Activated CD8-positive, alpha-beta T cell treated with anti-CD3 and anti-CD28 coated beads, Interleukin-2, amount 10 ng/mL, durations not matched to agents 7 days and 5 days (primary cell): ENCODE measurements at places on chromosomes 5 and 9.

GRCh38 chr5:7419846-7420245, 23.9 kb downstream of the ADCY2 start:
- H3K27me3 ChIP-seq: peaks cover 2% of the 10 kb centered on the region
- H3K36me3 ChIP-seq: no peaks in the 10 kb centered on the region
- no peak overlapping the region for H3K4me3 ChIP-seq
- no peak overlapping the region for H3K27ac ChIP-seq
- H3K4me1 ChIP-seq: no peaks in the 10 kb centered on the region

- H3K4me1 ChIP-seq: no peaks in the 10 kb centered on the region
- no peak overlapping the region for H3K4me3 ChIP-seq
- H3K27ac ChIP-seq: no peak overlapping the region
- no peak for DNase-seq
- peaks cover 10% of the 10 kb centered on the region for H3K27me3 ChIP-seq
- no peaks in the 10 kb centered on the region for H3K36me3 ChIP-seq
Observed at GRCh38 chr5:150288361-150288760, 1.2 kb downstream of the CAMK2A start.

DNA sequence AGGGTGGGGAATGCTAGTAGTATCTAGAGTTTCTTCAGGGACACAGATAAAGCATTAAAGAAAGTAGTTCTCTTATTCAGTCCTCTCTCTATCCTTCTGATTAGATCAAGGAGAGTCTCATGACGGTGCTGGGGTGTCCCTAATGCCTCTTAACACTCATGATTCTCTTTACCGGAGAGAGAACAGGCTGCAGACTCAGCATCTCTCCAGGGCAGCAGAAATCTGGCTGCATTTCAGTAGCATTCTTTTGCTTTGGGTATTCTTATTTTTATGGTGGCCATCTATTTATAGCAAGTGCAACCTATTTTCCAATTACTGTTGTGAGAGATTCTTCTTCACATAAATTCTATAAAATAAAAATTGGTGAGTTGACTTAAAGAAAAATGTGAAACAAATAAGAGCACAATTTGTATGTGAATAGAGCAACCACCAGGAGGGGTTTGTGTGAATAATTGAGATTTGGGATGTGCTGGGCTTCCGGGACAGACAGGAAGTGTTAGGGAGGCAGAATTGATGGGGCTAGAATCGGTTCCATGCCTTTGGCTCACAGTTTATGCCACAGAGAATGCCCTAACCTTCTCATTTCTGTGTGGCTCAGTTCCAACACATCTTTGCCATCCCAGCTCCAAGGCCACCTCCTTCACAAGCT, 23.8 kb upstream of the BOD1 start:
- DNase-seq: no peak
- H3K27me3 ChIP-seq: no peaks in the 10 kb centered on the region
- H3K27ac ChIP-seq: no peak overlapping the region
- no peaks in the 10 kb centered on the region for H3K4me1 ChIP-seq

- peaks cover 14% of the 10 kb centered on the region for H3K27me3 ChIP-seq
- H3K36me3 ChIP-seq: peaks cover 20% of the 10 kb centered on the region
- H3K4me3 ChIP-seq: peak overlapping the region; percentile 91
- peaks cover 51% of the 10 kb centered on the region for H3K4me1 ChIP-seq
Observed at GRCh38 chr9:35814106-35814840, 569 bp downstream of the HINT2 start.

- H3K36me3 ChIP-seq: no peaks in the 10 kb centered on the region
- peak; percentile 34 for DNase-seq
- H3K4me3 ChIP-seq: no peak overlapping the region
- H3K4me1 ChIP-seq: peaks cover 12% of the 10 kb centered on the region
- peaks cover 25% of the 10 kb centered on the region for H3K27me3 ChIP-seq
Observed at GRCh38 chr9:89923961-89924504, 319.2 kb downstream of the GADD45G start.

DNA sequence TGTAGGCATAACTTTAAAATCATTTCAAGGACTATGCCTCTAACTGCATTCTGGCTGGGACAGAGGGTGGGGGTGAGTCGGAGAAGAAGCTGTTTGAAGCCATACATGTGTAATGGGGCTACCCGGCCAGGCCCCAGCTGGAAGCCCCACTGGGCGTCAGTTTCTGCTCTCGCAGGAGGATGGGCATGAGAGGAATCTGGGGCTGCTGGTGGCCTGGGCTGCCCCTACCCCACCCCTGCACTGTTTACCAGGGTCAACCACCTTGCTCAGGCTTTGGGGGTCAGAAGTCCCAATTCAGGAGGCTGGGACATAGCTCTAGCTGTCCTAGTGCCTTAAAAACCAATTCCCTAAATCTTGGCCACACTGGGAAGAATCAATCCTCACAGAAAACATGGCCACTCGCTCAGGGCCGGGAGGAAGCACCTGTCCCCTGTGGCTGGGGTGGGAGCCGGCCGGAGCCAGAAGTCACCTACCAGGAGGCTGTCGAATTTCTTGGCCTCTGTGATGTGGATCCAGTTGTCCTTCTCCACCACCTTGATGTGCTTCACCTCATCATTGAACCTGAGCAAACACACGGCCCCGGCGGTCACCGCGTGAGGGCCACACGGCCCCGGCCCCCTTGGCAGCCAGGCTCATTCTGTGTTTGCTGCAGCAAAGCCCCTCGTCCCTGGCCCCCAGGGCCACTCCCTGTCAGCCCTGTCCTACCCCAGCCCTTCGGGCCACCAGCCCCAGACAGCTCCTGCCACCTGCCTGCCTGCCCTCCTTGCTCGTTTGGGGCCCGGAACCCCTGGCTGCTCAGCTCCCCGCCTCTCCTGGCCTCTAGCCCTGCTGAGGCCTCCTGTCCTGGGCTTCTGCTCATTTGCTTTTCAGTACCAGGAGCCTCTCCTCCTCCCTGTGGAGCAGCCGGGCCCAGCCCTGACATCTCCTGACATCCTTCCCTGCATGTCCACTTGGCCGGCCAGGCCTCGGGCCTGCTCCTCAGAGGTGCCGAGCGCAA, 33.6 kb upstream of the SARDH start:
- DNase-seq: no peak
- no peaks in the 10 kb centered on the region for H3K36me3 ChIP-seq
- H3K4me3 ChIP-seq: no peak overlapping the region
- H3K4me1 ChIP-seq: no peaks in the 10 kb centered on the region

GRCh38 chr9:74940600-74940999, 12.1 kb downstream of the C9orf40 start:
- H3K4me3 ChIP-seq: no peak overlapping the region
- H3K27me3 ChIP-seq: peaks cover 5% of the 10 kb centered on the region
- no peak overlapping the region for H3K27ac ChIP-seq
- H3K36me3 ChIP-seq: peaks cover 8% of the 10 kb centered on the region
- DNase-seq: no peak

DNA sequence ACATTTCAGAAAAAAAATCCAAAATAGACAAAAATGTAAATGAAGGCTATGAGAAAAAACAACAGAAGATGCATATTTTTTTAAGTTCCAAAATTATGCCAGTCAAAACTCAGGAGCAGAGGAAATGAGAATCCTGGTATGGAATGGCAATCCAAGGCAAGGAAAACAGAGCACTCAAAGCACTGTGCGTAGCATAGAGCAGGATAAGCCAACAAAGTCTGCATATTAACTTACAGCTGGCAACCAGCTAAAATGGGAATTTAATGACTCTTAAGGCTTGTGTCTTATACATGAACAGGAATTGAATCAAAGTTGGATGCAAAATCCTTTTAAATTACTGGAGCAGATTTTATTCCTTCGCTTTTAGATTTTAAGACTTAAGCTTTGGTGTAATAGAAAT, 203.5 kb upstream of the DAPK1 start:
- H3K27me3 ChIP-seq: no peaks in the 10 kb centered on the region
- H3K36me3 ChIP-seq: no peaks in the 10 kb centered on the region
- no peak overlapping the region for H3K4me3 ChIP-seq
- no peak overlapping the region for H3K27ac ChIP-seq
- DNase-seq: no peak

GRCh38 chr5:68886814-68887213, 207.0 kb upstream of the SLC30A5 start:
- peaks cover 30% of the 10 kb centered on the region for H3K4me1 ChIP-seq
- no peak overlapping the region for H3K4me3 ChIP-seq
- H3K27ac ChIP-seq: no peak overlapping the region
- DNase-seq: no peak

- no peak overlapping the region for H3K27ac ChIP-seq
- peaks cover 46% of the 10 kb centered on the region for H3K4me1 ChIP-seq
- H3K36me3 ChIP-seq: peaks cover 2% of the 10 kb centered on the region
Observed at GRCh38 chr5:132094393-132095076, 20.9 kb downstream of the CSF2 start.
